Kidney epithelial cell (primary cell): ENCODE measurements at places on chromosomes 7 and 10.

DNA sequence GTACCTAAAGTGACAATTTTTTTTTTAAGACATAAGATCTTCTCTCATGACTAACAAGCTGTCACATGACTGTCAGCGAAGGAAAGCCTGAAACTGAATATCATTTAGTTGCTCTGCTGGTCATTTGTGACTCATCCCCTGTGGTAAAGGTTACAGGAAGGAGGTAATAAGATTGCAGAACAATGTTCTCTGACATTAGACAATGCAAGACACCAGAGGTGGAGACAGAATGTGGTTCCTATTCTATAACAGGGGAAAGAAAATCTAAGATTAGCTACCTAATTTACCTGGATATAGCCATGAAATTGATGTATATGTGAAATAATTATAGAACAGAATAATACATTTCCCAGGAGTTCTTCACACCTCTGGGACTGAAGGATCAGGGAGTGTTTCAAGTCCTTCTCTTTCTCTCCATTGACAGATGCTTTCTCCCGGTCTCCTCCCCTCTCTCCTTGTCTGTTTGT is 47.7 kb downstream of the LRGUK start:
- DNase-seq = peak; percentile 92

- DNase-seq = no peak
Measured at GRCh38 chr7:45575501-45576248, 1.5 kb downstream of the ADCY1 start.

DNA sequence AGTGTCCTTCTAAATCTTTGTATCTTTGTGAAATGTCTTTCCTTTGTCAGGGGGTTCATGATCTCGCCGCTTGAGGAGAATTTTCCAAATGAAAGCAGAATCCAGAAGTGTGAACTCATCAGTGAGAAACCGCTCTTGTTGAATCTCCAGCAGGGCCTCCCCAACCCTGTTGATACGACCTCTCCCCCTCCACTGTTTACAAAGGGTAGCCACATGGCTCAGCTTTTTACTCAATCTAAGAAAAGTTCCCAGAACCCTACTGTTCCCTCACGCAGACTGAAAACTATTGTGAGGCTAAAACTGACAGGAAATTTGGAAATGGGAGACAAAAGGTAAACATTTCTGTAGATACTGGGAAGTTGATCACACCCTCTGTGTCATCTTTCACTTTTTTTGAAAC is 73.9 kb downstream of the SEMA3C start:
- no peak for DNase-seq

- no peak for DNase-seq
Measured at GRCh38 chr7:157017603-157018327, 7.3 kb upstream of the MNX1 start.

DNA sequence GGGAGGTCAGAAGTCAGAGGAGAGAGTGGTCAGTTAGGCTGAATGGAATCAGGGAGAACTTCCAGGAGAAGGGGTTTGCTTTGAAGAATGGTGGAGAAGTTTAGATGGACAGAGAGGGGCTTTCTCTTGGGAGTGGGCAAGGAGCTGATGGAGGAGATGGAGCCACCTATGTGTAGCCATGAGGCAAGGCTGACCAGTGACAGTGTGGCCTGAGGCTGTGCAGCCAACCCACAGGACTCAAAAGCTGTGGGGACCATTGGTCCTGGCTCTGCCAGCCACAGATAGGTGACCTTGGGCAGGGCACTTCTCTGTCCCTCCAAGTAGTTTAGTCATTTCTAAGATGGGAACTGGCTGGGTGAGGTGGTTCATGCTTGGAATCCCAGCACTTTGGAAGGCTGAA is 18.7 kb downstream of the NEURL1 start:
- DNase-seq = no peak

DNA sequence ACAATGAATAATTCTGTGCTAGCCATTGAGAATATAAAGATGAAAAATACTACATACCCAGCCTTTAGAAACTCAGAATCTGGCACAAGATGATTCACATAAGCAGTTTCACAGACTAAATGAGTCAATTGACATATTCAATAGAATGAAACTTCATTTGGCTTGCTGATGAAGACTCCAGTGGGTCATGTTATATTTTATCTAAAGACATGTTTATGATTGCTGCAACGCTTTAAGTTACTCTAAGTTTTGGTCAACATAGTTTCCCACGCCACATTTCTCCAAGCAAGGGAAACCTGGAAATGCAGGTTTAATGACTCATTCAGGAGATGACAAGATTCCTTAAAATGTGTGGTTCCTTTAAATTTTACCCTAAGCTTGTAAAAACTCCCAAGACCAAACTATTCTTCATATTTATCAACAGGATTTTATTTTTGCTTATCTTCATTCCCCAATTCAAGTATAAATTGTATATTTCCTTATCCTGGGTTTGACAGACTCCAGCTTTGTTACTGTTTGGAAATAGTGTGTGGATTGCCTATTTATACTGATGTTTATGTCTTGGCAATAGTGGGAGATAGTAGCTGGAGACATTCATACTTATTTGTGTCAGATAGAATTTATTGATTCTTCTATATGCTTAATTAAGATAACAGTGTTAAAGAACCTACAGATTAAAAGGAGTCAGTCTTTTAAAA is 6.6 kb downstream of the SEMA3A start:
- no peak for DNase-seq

- no peak for DNase-seq
Measured at GRCh38 chr10:819816-820215, 111.7 kb downstream of the LARP4B start.

GRCh38 chr7:150322114-150322832 is 882 bp upstream of the LRRC61 start:
- no peak for DNase-seq

- no peak for DNase-seq
Measured at GRCh38 chr7:141686670-141687069, 15.3 kb downstream of the DENND11 start.

GRCh38 chr10:48934672-48935501 is 4.8 kb downstream of the LRRC18 start:
- no peak for DNase-seq

DNA sequence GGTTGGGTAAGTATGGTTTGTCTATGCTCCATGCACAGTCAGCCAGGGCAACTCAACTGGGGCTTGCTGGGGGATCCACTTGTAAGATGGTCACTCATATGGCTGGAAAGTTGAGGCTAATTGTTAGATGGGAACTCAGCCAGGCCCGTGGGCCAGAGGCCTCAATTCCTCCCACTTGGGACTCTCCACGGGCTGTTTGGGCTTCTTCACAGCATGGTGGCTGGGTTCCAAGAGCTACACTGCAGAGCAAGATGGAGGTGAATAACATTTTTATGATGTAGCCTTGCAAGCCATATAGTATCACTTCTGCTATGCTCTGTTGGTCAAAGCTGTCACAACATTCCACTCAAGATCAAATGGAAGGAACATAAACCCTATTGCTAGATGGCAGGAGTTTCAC is 39.2 kb downstream of the ELMO1 start:
- DNase-seq = no peak

DNA sequence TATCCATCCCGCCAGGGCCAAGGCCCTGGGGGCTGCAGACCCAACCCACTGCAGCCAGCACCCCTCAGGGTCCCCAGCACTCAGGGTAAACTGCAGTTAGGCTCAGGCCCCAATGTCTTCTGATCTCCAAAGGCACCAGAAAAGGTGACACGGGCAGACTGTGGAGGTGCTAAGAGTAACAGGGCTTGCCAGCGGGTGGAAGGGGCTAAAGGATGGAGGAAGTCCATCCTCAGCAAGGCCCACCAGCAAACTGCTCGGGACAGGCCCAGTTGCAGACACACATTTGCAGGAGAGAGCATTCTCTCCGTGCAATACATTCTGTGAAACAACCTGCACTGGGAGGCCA is 95.6 kb upstream of the DDC start:
- DNase-seq = no peak

DNA sequence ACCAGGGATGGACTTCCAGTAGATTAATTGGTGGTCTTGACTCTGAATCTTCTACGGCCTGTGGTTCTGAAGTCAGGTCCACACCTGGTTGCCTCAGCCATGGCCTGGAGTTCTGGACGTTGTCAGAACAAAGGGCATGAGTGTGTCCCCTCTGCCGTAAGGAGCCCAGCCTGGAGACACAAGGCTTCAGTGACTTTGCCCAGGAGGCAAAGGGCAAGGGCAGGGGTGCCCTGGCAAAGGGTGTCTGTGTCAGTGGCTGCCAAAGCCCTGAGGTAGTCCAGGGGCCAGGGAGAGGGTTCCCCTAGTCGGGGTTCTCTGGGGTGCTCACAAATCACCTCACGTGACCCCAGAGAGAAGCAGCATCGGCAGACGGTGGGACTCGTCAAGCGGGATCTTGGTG is 273.2 kb upstream of the ZNF32 start:
- no peak for DNase-seq

DNA sequence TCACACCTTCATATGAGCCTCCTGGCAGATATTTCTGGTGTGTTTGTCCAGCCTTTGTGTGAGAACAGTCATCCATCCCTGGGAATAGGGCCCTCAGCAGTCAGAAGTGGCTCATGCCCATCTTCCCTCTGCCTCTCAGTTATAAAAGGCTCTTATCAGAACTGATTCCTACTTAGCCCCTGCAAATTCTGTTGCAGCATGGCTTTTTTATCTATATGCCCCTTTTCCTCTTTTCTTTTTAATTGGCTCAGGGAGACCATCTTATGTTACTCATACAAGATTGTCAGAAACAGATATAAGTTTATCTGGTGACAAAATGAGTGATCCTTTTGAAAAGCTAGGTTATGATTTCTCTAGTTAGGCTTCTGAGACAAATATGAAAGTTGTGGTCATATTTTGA is 194.1 kb downstream of the CREB5 start:
- DNase-seq = no peak

DNA sequence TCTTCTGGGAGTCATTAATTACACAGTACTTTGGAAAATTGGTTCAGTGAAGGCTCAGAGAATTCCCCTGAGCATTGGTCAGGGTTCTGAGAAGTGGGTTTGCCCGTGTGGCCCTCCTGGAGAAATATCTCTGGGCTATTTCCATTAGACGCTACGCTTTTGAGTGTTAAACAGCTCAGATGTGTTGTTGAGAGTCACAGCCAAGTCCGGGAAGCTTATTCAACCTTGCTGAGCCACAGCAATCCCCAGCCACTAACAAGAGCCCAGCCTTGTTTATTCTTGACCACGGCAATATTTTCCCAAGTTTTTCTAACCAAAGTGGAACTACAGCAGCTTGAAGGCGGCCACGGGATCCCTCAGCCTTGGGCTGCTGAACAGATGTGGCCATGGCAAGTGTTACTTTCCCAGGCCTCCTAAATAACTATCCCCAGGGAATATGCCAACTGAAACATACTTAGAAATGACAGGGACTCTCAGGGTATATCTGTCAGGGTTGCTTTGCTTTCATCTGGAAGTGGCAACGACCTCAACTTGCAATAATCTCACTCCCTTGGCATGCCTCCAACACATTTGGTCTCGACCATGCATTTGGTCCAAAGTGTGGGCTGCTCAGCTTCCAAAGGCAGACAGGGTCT is 214.7 kb downstream of the EMX2 start:
- no peak for DNase-seq

GRCh38 chr7:129285111-129285510 is 60.3 kb downstream of the AHCYL2 start:
- no peak for DNase-seq

GRCh38 chr10:7525314-7526016 is 114.6 kb upstream of the SFMBT2 start:
- no peak for DNase-seq

DNA sequence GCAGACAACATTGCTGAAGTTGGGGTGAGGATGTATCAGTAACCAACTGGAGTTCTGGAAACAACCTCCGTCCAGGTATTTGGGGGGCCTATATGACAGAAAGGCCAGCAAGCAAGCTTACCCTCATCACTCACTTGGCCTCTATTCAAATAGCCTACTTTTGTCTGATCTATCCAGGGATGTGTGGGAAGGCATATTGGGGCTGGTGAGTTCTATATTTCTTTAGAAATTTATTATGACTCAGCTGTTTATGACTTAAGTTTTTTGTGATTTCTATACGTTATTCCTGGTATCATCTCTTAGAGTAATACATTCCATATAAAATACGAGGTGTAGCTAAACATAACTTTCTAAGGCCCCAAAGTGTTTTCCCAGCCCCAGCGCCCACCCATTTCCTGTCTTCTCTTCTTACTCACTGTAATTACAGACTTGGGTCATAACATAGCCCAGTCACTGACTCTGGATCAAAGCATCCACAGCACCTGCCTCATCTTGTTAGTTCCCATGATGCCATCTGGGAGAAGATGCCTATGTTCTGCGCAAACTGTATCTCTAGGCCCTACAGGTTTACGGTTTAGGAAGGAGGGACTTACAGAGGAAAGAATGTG is 18.1 kb downstream of the GARS1 start:
- no peak for DNase-seq

GRCh38 chr10:1631282-1631681 is 106.0 kb downstream of the ADARB2 start:
- no peak for DNase-seq

GRCh38 chr7:1951159-1951536 is 281.1 kb downstream of the ELFN1 start:
- DNase-seq = no peak

DNA sequence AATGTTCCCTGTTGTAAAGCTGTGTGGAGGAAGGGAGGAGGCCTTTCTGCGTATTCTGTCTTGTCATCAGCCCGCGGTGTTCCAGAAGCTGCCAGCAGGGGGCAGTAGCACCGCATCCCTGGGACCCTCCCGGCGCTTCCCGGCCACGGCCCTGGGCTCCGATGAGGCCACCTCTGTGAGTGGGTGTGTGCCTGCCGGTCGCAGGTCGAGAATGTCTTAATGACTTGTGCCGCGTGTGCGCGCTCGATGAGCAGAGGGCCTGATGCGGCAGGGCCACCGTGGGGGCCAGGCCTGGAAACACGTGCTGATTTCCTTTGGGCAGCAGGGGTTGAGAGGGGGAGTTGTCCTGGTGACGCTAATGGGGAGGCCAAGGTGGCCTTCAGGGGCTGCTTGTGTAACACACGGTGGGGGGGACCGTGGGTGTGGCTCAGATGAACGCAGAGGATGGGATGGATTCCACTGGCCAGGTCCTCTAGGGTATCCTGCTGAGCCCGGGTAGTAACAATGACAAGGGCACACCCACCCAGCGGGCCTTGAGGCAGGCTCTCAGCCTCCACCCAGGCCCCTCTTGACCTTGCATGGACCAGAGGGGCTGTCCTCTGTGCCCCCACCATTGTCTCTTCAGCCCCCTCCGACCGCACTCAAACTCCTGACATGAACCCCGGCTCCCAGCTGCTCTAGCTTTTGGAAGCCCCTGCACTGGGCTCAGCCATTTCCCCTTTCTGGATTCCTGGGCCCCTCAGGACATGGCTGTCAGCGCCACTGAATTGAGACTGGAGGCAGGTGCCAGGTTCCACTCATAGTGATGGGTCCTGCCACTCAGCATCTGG is 135.9 kb upstream of the PODXL start:
- no peak for DNase-seq

GRCh38 chr7:105689067-105689819 is 108.0 kb upstream of the EFCAB10 start:
- DNase-seq = no peak

- DNase-seq = no peak
Measured at GRCh38 chr10:101162677-101163076, 31.6 kb downstream of the TLX1 start.
